ENCODE measurements at places on chromosomes 12 and 14. TPM values are rescaled to one million over a fixed set of nuclear protein-coding genes. Genes with fewer than 3 reads are reported as not detected.
A peak's percentile ranks its signal among the peaks of the same experiment; 100 is the strongest.

- DNase-seq = no peak
These were observed 22.8 kb downstream of the DDX24 start for GRCh38 chr14:94058128-94058673.

- no peak for DNase-seq
These were observed 38.7 kb upstream of the TRAF3 start for GRCh38 chr14:102738373-102739189.

- DNase-seq = no peak
These were observed 56.3 kb downstream of the ASCL1 start for GRCh38 chr12:103013741-103014300.

GRCh38 chr12:51911788-51912711, 4.7 kb downstream of the ACVRL1 start:
- no peak for DNase-seq

DNA sequence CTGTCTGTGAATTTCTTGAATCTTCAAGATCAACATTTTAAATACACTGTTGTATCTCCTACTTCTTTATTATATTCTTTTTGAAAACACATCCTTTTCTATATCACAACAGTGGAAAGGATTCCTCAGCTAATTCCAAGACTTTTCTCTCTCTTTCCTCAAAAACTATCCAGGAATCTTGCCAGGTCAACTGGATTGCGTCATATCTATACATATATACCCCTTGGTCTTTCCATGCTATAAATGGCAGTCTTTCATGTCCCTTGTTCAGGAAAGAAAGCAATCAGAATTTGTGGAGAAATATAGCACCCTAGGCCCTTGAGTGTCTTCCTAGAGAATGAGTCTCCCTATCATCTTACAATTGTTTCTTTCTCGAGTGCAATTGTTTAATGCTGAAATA, 149.0 kb downstream of the KCNA5 start:
- no peak for DNase-seq

DNA sequence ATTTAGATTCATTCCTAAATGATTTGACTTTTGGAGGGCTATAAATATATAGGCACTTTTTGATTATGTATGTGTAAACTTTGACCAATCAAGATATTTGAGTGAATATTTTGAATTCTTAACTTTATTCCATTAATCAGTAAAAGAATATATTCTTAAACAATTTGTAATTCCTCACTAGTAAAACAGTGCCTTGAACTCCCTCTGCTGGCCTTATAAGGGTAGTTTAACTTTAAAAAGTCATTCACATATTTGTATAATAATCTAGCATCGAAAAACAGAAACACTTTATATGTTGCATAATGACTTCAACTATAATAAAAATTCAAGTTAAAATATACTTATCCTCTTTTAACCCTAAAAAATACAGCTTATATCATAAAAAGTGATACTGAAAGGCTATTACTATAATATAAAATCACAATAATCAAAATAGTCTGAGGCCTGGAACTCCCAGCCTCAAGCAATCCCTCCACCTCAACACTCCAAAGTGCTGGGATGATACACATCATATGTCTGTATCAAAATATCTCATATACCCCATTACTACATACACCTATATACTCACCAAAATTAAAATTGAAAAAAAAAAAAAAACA, 31.2 kb downstream of the CCDC59 start:
- no peak for DNase-seq

DNA sequence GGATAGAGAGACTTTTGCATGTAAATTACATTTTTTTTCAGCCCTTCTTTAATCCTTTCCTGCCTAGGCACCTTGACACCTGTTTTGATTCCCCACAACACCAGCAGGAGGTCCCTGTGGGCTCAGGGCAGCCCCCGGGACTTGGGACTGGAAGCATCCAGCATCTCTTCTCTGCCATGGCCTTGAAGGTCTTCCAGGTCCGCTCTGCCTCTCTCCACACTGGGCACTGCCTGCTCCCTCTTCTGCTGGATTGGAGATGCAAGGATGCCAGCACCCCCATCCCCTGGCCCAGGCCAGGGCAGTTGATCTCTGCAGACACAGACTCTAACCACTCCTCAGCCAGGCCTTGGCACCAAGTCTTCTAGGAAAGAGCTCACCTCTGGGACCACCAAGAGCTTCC, 134.5 kb upstream of the C14orf180 start:
- DNase-seq = no peak

DNA sequence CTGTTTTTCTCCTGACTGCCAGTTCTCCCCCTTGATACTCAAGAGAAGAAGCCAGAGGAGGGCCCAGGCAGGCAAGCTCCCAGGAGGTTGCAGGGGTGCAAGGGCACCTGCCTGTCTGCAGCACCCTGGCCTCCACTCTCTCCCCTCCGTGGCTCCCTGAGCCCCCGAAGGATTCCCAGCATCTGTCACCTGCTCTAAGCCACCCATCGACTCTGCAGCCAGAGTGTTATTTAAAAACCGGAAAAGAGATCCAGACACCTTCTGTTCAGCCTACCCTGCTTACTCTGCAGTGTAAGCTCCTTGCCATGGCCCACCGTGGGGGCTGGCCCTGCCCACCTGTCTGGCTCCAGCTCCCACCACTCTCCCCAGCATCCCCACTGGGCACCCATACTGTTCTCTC, 121.4 kb downstream of the KSR2 start:
- DNase-seq = no peak

DNA sequence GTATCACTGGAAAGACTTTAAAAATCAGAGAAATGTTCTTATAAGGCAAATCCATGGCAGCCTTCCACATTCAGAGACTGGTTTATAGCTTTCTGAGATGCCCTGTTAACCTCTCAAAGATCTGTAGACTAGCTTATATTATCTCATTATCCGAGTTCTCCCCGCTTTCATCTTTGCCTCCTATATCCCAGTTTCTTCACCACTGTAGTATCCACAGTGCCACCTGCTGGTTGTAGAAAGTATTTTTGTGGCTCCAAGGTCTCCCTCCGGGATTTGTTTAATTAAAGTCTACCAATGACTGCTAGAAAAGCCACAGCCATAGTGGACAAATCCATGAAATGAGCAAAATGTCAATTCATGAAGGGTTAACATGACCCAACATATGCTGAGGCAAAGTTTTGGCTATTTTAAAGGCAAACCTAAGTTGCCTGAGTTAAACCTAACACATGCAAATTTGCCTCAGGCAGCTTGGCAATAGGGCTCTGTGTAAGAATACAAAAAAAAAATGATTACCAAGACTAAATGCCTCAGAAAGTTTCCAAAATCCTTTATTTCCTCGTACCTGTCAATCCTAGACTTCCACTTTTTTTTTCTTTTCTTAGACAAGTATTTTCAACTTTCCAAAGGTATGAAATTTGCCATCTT, 218.8 kb upstream of the BMP4 start:
- DNase-seq = peak; percentile 79

GRCh38 chr12:67794161-67794560, 145.6 kb downstream of the DYRK2 start:
- no peak for DNase-seq

- DNase-seq = no peak
These were observed 314.7 kb downstream of the NAV3 start for GRCh38 chr12:78145398-78145797.

- no peak for DNase-seq
These were observed 4.6 kb downstream of the ANO6 start for GRCh38 chr12:45220363-45220931.

GRCh38 chr14:50064993-50065392, 51.4 kb downstream of the VCPKMT start:
- no peak for DNase-seq

GRCh38 chr12:89454080-89454848, 70.3 kb downstream of the GALNT4 start:
- no peak for DNase-seq

DNA sequence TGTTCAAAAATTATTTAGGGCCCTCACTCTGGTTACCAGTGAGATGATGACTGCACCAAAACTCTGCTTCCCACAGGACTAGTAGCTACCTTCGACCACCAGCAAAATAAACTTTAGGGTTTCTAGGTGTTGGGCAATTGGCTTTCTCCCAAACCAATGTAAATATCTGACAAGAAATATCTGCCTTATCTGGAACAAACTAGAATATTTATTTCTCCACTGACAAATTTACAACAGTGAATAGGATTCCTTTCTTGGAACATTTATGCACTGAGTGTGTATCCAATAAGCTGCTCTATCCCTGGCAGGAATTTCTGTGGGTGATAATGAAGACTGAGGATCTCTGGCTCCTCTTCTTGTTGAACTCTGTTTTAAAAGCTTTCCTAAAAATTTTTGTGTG, 148.6 kb downstream of the SLC6A15 start:
- no peak for DNase-seq

GRCh38 chr14:93879362-93879983, 47.7 kb upstream of the FAM181A start:
- no peak for DNase-seq

Gene SMOC1
- 2.4 TPM for polyA plus RNA-seq

Gene TMEM132C
- polyA plus RNA-seq = 1.9 TPM

Gene CRIP1
- polyA plus RNA-seq = 31.3 TPM
